ENCODE measurements at places on chromosomes 2 and 18. TPM values are rescaled to one million over a fixed set of nuclear protein-coding genes. Genes with fewer than 3 reads are reported as not detected.

The SLC23A3 gene
- total RNA-seq, result 0.16 TPM

The GCKR gene
- total RNA-seq, result not detected

DNA sequence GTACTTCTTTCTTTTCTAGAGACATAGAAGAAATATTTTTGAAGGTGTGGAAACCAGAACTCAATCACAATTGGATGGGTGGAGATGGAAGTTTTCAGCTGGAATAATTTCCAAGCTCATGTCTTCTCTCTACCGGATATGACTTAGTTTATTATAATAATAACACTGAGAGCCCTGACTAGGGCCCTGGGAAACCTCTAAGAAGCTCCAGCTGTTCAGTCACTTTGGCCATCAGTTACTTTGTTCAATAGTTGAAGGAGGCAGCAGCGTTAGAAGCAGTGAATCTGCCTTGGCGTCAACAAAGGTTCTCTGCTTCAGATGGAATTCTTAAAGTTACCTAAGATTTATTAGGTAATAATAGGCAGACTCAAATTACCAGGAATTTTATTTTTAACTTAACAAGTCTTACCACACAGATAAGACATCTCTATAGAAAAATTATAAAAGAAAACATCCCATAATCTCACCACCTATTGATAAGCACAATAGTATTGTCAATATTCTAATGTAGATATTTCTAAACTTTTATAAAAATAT, 293.8 kb upstream of the CHAC2 start:
- no peak for DNase-seq
- no peaks in the 10 kb centered on the region for H3K27me3 ChIP-seq

GRCh38 chr2:105521176-105521575, 122.3 kb upstream of the FHL2 start:
- H3K4me3 ChIP-seq, result no peak overlapping the region
- H3K4me1 ChIP-seq, result peaks cover 26% of the 10 kb centered on the region
- H3K36me3 ChIP-seq, result no peaks in the 10 kb centered on the region
- H3K27me3 ChIP-seq, result no peaks in the 10 kb centered on the region

GRCh38 chr2:41932241-41933045, 115.4 kb upstream of the PKDCC start:
- peak; percentile 88 for DNase-seq
- H3K4me3 ChIP-seq, result peak overlapping the region; percentile 16
- H3K4me1 ChIP-seq, result peaks cover 44% of the 10 kb centered on the region
- no peaks in the 10 kb centered on the region for H3K36me3 ChIP-seq
- H3K27ac ChIP-seq, result peak overlapping the region; percentile 59
